RPMI7951 (cell line): ENCODE measurements at places on chromosomes 12 and 14. TPM values are rescaled to one million over a fixed set of nuclear protein-coding genes. Genes with fewer than 3 reads are reported as not detected.

GRCh38 chr12:77384941-77385340 lies 319.6 kb upstream of the E2F7 start:
- no peak for DNase-seq

DNA sequence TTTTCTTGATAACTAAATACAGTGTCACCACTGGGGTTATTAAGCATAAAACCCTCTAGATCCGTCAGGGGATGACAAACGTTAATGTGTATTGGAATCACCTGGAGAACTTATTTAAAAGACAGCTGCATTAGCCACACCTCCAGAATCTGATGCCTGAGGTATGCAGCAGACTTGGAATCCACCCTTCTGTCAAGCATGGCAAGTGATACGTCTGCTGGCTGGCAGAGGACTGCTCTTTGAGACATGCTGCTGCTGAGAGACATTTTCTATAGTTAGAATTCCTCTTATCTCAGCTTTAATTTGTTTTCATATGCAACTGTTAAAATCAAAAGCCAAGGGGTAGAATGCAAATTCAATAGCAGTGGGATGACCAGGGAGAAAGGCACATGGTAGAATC lies 496.3 kb downstream of the NELL2 start:
- no peak for DNase-seq

- DNase-seq: peak; percentile 63
Observed at GRCh38 chr12:13425766-13426165, 229.2 kb downstream of the EMP1 start.

DNA sequence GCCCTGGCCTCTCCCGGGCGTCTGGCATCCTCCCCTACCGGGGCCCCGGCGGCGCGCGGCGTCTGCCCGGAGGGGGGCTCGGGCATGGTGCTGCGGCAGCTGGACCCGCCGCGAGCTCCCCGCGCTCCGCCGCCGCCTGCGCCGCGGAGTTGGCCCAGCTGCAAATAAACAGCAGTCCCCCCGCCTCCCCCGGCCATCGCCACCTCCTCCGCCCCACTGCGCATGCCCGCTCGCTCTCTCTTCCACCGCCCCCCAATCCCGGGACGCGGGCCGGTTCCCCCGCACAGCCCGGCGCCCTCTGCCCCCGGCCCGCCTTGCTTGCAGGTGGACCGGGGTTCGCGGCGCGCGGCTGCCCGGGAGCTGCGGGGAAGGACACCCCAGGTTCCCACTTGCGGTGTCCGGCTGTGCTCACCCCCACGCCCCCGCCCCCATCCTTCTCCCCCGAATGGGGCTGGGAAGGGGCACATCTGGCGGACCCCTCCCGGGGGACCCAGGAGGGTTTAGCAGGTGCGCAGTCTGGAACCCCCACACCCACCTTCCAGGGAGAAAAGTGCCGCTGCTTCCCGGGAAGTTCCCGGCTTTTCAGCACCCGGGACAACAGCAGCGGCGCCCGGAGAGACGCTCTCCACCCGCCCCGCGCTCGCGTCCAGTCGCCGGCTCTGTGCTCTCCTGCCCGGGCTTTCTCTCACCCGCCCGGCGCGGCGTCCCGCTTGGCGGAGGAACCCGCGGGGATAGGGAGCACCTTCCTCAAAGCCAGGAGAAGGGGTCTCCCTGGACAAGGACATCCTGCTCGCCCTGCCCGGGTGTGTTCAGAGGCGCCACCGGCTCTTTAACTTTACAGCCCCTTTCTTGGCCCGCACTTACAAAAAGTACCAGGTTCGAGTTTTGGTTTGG lies at the start of gene TMTC1:
Gene TMTC1 (minus strand): TSS at position 170 of the 894 bp plus-strand sequence. CDS start 191 bp downstream, outside the sequence.
- DNase-seq: peak; percentile 13

- peak; percentile 37 for DNase-seq
Observed at GRCh38 chr14:90426663-90427062, 29.8 kb downstream of the CALM1 start.

Gene CNPY2
- 102 and 114 TPM in 2 replicates for total RNA-seq

Gene KRT6B
- total RNA-seq: not detected in 2 replicates

Gene OTUB2
- total RNA-seq: 1.5 and 1.6 TPM in 2 replicates
